ENCODE measurements at places on chromosomes 1 and 21.

- DNase-seq = no peak
These were observed 157.3 kb downstream of the KCNJ6 start for GRCh38 chr21:37758982-37759381.

DNA sequence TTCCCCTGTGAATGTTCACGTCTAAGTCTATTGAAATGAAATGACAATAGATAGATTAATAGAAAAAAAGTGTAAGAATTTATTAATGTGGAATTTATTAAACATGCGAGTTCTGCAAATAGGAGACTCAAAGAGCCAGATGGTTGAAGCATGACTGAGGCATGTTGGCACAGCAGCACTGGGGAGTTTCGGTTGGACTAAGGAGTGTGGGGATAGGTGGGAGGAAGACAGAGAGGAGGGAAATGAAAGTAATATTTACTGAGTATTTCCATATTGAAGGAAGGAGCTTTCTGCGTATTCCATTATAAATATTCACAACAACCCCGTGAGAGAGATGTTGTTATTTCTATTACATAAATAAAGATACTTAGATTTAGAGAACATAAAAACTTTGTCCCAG is 79.5 kb upstream of the ZNF644 start:
- no peak for DNase-seq

DNA sequence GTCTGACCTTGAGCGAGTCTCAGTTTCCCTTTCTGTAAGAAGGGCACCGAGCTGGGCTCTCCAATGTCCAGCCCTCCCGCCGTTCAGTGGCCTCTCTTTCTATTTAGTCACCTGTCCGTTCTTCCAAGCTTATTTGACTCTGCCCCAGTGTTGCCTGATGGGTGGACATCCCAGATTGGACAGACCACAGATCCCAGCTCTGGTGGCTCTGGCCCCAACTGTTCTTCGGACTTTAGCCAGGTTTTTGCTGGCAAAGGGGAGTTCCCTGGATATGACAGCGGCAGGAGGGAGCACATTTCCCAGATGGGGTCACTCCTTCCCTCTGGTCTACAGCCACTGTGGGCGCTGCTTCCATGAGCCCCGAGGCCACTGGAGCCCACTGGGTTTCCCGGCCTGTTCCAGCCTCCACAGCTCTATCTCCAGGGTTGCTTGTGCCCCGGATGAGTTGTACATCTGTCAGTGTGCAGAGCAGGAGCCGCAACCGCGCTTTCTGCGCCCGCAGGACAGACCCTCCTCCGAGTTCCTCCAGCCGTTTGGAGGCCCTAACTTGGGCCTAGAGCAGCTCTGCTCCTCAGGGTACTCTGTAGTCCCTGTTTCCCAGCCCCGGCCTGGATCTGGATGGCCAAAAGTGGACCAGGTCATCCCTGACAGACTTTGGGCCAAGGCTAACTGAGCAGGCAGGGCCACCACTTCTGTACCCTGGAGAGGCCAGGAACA is 3.8 kb downstream of the DMBX1 start:
- no peak for DNase-seq

GRCh38 chr1:175757381-175758015 is 14.1 kb upstream of the TNR start:
- DNase-seq = no peak

- no peak for DNase-seq
These were observed 6.2 kb downstream of the C1orf198 start for GRCh38 chr1:230861970-230862595.

DNA sequence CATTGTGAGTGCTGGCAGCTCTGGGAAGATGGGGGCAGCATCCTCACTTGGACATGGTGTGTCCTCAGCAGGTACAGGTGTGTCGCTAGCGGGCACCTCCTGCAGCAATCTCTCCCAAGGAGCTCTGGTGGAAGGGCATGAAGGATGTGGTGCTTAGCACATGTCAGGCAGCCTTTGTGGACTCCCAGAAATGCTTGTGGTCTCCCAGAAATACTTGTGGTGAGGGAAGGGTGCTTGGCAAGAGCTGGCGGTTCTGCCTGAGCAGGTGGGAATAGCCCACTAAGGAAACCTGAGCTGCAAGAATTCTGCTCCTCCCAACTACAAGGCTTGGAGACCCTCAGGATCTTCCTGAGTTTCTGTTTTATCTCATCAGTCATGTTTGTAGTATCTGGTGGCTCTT is 371.6 kb downstream of the PRDM2 start:
- DNase-seq = no peak

DNA sequence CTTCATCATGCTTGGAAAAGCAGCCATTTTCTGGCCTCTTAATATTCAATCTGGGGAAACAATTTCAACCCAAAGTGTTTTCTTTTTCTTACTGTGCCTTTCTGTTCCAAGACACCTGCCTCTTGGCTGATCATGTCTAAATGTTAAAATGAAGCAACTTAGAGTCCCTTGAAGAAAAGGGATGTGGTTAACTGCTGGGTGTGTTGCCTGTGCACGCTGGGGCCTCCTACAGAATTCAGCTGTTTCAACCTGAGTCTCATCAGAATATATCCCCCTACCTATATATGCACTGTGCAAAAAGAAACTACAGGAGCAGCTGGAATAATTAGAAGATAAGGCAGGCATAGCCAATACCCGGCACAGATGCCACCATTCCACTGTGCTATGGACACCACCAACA is 222.0 kb downstream of the OMA1 start:
- DNase-seq = no peak

- DNase-seq = no peak
These were observed 83.1 kb upstream of the SGIP1 start for GRCh38 chr1:66450847-66451246.
